ENCODE measurements at places on chromosomes 1 and 21. TPM values are rescaled to one million over a fixed set of nuclear protein-coding genes. Genes with fewer than 3 reads are reported as not detected.

Gene SLC30A2
- total RNA-seq, result not detected

Gene ASCL5
- 0.41 TPM for total RNA-seq

- no peak for DNase-seq
- no peak overlapping the region for H3K27ac ChIP-seq
- no peaks in the 10 kb centered on the region for H3K4me1 ChIP-seq
- no peaks in the 10 kb centered on the region for H3K27me3 ChIP-seq
- no peaks in the 10 kb centered on the region for H3K36me3 ChIP-seq
Observed at GRCh38 chr1:117284399-117285215, 73.9 kb upstream of the VTCN1 start.

GRCh38 chr1:179761296-179761695 lies 18.2 kb downstream of the FAM163A start:
- H3K4me3 ChIP-seq, result no peak overlapping the region
- H3K4me1 ChIP-seq, result no peaks in the 10 kb centered on the region
- no peaks in the 10 kb centered on the region for H3K27me3 ChIP-seq
- DNase-seq, result no peak
- H3K36me3 ChIP-seq, result no peaks in the 10 kb centered on the region

GRCh38 chr1:228487336-228488124 lies at the start of gene RNF187:
RNF187 (plus strand) TSS chr1:228487382.
- H3K4me3 ChIP-seq, result peak within 1 kb of the TSS; percentile 87
- H3K27me3 ChIP-seq, result no peaks in the 10 kb centered on the region
- DNase-seq, result peak; percentile 95
- peaks cover 7% of the 10 kb centered on the region for H3K4me1 ChIP-seq

Measured in H1 (cell line).